ENCODE measurements at places on chromosomes 2 and 18. TPM values are rescaled to one million over a fixed set of nuclear protein-coding genes. Genes with fewer than 3 reads are reported as not detected.

DNA sequence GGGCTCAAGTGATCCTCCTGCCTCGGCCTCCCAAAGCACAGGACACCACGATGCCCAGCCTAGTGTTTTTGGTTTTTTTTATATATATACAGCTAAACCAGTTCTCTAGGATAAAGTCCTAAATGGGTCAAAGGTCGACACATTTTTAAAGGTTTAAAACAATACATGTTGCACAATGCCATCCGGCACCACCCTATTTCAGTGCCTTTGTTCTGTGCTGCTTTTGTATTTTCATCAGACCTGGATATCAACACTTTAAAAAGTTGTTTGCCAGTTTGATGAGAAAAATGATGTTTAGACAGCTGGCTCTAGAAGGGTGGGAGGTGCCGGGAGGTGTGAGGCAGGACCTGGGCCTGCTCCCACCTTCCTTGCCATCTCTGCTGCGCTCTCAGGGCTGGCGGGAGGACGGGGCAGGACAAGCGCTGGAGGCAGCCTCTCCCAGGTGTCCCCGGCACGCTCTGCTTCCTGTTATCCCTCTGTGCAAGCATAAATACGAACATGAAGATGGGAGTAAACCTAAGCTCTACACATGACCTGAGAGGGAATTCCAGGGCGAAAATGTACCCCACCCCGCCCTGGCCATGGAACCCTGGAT, 103.7 kb downstream of the HS6ST1 start:
- no peak for DNase-seq

- peak; percentile 16 for DNase-seq
Observed at GRCh38 chr18:79912409-79912991, 39.0 kb downstream of the SLC66A2 start.

Gene TMEM87B
- 9.7 TPM for total RNA-seq

GRCh38 chr2:28982381-28982950, 1.4 kb downstream of the TOGARAM2 start:
- no peak for DNase-seq

DNA sequence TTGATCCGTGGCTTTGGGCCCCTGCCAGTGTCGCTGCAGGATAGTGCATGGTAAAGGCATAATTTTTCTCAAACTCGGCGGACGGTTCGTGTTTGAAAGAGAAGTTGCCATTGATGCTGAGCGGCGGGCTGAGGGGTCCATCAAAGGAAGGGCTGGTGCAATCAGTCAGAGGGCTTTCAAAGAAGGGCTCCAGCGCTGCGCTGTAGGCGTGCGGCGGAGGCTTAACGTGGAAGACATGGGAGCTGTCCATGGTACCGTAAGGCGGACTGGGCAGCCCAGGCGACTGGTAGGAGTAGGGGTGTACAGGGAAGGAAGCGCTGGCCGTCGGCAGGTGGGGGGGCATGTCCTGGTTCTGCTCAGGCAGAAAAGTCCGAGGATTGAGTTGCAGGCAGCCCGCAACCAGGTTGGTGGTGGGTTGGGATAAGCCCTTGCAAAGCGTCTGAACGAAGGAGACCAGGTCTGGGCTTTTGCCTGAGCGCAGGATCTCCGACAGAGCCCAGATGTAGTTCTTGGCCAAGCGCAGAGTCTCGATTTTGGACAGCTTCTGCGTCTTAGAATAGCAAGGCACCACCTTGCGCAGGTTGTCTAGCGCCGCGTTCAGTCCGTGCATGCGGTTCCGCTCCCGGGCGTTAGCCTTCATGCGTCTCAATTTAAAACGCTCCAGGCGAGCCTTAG, 2.3 kb downstream of the NEUROD1 start:
- peak; percentile 83 for DNase-seq

GRCh38 chr18:35019933-35020332, 21.3 kb upstream of the MAPRE2 start:
- no peak for DNase-seq

Gene TEKT4
- not detected for total RNA-seq

DNA sequence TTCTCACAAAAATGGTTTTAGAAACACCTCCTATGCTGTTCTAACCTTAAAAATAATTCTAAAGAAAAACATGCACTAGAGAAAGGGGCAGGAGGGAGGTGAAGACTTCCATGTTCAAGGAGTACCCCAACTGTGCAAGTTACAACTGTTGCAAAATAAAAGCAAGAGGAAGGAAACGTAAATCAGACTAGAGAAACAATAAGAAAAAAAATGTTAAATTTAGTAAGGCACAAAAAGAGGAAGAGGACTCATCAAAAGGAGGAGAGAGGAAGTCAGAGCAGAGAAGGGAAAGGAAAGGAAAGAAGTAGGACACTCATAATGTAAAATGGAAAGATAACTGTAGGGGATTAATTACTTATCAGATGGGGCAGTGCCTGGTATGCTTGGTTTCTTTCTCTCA, 34.1 kb downstream of the RAPH1 start:
- DNase-seq = no peak

DNA sequence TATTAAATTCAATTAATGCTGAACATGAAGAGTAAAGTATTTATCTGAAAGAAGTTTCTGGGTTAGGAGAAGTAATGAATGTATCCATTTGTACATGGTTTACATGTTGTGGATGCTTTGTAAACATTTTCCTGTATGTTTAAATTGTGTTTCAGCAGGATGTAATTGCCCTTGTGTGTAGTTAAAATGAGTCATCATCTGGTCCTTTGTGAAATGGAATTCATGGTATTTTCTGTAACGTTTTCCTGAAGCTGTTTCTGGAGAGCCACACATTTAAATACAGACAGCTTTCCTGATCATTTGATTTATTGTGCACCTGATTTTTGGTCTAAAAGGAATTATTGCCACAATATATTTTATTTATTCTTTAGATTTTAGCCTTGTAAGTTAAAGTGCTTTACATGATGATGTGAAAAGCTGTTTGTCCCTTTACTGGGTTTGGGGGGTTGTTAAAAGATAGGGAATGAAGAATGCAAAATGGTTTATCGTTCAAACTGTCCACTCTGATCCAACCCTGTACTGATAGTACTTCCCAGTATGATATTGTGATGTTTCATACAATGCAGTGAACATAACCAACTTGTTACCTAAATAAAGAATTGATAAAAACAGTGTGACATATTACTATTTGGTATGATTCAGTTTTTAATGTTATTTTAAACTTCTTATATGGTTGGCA, 41.7 kb upstream of the SLC3A1 start:
- DNase-seq = no peak

Gene FOXD4L1
- total RNA-seq = 0.11 TPM

Gene CRYBA2
- not detected for total RNA-seq

Gene SGPP2
- 12.8 TPM for total RNA-seq

DNA sequence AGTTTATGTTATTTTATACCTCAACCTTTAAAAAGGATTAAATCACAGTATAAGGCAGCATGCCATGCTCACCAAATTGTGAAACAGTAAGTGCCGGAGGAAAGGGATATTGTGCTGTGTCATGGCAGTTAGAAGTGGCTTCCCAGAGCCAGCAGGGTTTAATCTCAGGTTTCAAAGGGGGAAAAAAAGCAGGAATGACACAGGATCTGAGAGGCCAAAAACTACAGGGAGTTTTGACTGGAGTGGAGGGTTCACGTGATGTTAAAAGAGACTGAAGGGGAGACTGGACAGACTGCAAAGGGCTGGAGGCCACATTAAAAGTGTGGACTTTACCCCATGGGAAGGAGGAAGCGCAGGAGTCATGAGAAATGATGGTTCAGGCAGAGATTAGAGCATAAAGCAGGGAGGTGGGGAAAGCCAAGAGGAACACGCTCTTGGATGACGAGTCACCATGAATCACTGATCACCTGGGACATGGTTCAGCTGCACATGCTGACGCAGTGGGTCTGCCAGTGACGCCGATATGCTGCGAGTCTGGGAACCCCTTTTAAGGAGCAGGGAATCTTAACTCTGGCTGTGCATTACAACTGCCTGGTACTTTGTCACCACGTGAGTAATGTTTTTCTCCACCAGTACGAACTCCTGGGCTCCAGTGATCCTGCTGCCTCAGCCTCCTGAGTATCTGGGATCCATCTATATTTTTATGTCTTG, 6.1 kb downstream of the CHMP1B start:
- DNase-seq = peak; percentile 77

DNA sequence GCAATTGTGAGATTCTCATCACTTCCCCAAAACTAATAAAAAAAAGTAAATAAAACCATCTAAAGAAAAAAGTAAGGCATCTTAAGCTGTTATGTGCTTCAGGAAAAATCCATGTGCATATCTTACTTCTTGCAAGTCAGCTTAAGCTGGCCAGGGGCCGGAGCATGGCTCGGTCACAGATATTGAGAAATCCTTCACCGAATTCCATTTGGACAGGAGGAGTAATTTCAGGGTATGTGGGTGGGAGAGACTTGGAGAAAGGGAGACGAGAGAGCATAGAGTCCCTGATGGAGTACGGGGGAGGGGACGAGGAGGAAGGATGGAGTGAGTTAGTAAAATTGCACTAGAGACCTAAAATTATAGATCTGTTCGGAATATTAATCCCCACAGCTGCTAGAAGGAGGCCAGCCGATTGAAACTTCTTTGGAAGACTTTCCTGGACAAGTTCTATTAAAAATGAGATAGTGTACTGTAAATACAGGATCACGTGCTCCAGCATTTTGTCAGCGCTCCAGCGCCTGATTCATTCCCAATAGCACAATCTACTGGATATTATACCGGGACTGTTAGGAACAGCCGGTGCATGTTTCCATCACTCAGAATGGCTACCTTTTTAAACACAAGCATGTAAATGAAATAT, 438.5 kb downstream of the ZNF516 start:
- DNase-seq = peak; percentile 81

GRCh38 chr2:127609031-127609751, 36.8 kb upstream of the GPR17 start:
- DNase-seq = no peak

DNA sequence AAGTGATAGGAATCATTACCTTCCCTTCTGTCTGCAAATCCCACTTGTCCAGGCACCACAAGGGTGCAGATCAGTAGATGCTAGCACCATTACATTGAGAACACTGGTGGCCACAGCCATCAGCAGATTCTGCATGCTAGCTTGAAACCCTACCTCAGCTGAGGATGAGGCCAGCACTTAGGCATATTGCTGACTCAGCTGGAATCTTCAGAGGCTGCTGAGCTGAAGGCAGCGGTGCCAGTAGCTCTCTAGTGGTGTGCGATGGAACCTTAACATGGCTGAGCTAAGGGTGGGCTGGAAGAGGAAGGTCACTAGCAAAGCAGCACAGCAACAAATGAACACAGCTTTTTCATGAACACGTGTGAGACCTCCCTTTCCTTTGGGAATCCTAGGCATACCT, 19.0 kb upstream of the CPO start:
- DNase-seq = no peak

DNA sequence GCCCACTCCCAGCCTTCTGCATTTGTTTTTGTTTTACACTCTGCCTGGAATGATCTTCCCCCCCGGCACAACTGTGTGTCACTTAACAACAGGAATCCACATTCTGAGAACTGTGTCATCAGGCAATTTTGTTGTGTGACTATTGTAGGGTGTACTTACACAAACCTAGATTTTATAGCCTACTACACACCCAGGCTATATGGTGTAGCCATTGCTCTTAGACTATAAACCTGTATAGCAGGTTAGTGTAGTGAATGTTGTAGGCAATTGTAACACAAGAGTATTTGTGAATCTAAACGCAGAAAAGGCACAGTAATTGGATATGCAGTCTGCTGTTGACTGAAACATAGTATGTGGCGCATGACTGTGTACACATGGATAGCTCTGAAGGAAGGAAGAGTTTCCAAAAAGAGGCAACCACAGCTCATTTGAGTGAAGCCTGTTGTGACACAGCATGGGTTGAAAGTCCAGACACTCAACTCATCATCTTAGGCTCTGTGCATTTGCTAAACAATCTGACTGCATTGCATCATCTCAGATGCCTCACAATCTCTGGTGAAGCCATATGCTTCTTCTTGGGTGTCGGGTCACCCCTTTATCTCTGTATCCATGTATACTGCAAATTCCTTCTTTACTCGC, 506.6 kb upstream of the SPHKAP start:
- no peak for DNase-seq

DNA sequence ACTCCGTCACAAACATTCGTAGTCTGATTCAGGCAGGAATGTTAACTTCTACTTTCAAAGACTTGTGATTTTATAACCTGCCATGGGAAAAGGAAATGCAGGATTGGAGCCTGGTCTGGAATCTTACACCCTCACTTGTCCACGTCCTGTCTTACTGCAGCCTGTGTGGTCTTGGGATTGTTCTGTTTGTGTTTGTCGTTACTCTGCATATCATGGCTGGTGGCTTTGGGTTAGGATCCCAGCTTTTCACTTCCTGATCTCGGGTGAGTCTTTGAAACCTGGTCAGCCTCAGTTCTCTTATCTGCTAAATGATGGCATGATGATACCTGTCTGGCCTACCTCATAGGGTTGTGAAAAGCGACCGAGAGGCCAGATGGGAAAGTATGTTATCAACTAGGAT, 34.6 kb downstream of the SH3BP4 start:
- DNase-seq = no peak

Gene ANKRD23
- total RNA-seq = 23.0 TPM

DNA sequence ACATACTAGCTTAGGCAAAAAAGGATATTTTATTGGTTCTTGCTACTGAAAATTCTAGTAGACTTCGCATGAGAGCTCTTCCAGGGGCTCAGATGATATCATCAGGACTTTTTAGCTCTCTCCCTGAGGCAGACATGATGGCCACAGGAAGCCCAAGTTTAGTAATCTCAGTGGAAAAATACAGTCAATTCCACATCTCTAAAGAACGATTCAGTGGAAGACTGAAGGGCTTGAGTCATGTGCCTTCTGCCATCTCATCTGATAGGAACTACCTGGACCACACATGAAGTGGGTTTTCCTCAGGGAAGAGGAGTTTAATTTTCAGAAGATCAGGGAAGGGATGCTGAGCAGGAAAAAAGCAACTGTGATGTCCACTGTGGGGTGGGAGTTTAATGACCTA, 117.3 kb downstream of the TTC27 start:
- no peak for DNase-seq

GRCh38 chr2:74000666-74001065, 16.0 kb downstream of the TET3 start:
- DNase-seq = peak; percentile 55

Gene EMILIN1
- total RNA-seq = 34.6 TPM

GRCh38 chr2:111025288-111025687, 95.4 kb upstream of the BCL2L11 start:
- no peak for DNase-seq

GRCh38 chr2:14634489-14635390, 2.2 kb downstream of the LRATD1 start:
- peak; percentile 81 for DNase-seq

DNA sequence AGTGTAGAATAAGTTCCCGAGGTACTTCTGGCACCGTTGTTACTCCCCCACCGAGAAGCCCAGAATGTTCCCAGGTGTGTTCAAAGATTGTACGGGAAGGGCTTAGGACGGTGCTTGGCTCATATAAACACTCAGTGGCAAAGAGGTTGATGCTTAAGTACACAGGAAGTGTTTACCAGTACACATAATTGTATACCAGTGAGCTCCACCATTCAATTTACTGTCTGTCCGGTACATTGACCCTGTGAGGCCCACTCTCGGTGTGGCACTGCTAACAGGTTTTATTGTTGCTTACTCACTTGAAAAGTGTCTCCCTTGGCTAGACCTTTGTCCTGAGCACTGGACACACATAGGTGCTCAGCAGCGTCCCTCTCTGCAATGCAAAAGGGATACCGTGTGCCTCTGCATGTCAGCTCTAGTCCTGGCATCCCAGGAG, 191.0 kb downstream of the NEDD4L start:
- DNase-seq = no peak

Measured in right cardiac atrium (tissue), 5 donors.